ENCODE measurements at places on chromosomes 1 and 21.

- no peak for DNase-seq
These were observed 16.0 kb downstream of the ZBTB17 start for GRCh38 chr1:15959827-15960446.

GRCh38 chr1:29672416-29673227, 436.3 kb downstream of the PTPRU start:
- DNase-seq: no peak

- DNase-seq: no peak
These were observed 76.2 kb upstream of the KIAA1614 start for GRCh38 chr1:180836449-180836848.

DNA sequence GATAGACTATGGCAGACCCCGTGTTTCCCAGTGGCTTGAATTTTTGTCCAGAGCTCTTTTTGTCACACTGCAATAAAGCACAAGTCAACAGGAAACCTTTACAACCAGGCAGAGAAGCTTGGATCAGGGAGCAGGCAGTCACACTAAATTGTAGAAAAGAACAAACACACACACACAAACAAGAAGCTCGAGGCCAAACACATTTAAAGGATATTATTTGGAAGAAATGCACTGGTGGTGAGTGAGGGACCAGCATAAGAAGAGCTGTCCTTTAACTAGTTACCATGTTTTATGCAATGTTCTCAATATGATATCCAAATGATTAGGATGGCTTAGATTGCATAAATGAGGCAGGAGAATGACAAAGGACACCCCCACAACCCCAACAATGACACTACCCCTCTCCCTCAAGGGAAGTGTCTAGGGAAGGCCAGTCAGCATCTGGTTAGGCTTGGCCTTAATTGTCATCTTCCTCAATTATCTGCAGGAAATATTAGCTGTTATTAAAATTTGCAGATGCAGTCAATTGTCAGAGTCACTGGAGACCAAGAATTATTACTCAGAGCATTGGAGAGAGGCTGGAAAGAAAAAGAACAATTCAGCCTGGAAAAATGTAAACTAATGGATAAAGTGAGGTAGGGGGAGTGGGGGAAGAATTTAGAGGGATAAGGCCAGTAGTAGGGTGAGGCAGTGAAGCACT, 35.3 kb downstream of the DDR2 start:
- DNase-seq: no peak

- DNase-seq: peak; percentile 10
These were observed 2.3 kb downstream of the TTC24 start for GRCh38 chr1:156581661-156582387.

GRCh38 chr1:56639211-56639610, 5.9 kb upstream of the PRKAA2 start:
- DNase-seq: no peak

GRCh38 chr1:94090761-94091160, 30.2 kb downstream of the ABCA4 start:
- DNase-seq: no peak

GRCh38 chr1:17883136-17883535, 128.0 kb downstream of the ACTL8 start:
- DNase-seq: no peak

DNA sequence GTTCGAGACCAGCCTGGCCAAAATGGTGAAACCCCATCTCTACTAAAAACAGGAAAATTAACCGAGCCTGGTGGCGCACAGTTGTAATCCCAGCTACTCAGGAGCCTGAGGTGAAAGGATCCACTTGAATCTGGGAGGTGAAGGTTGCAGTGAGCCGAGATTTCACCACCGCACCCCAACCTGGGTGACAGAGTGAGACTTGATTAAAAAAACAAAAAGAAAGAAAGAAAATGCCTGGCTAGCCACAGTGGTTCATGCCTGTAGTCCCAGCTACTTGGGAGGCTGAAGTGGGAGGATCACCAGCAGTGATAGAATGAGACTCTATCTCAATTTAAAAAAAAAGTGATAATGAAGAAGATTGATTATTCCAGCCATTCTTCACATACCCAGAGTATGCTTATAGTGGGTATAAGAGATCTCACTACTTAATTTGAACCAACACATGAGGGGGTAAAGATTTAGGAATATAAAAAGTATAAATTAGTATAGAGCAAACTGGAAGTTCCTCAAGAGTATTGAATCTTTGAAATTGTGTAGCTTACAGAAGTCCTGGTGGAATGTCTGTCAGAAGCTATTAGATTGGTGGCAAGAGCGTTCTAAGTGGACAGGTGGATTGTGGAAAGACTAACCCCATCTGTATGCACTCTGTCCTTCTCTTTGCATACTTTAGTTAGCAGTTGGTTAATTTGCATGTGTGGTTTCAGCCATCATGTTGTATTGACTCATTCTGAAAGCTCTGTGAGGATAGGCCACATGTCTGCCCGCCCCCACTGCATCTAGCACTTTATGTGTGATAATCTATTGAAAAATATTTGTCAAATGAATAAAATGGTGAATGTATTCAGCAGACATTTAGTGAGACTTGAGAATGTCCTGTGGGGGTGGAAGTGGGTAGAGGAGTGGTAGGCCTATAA, 25.0 kb downstream of the RLF start:
- peak; percentile 42 for DNase-seq

DNA sequence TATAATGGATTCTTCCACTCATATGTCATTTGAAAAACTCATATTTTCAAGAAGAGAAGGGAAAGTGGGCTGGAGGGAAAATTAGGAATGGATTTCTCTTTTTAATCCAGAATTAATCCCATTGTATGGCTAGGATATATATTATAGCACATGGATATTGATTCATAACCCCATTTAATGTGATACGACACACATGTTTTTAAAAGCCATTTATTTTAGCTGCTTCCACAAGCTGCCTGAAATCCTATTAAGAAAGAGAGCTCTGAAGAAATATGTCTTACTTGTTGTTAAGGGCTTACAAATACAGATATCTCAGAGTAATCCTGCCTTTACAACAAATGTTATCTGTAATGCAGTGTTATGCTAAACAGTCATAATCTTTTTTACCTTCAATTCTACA, 598.6 kb downstream of the AMY1C start:
- DNase-seq: no peak

DNA sequence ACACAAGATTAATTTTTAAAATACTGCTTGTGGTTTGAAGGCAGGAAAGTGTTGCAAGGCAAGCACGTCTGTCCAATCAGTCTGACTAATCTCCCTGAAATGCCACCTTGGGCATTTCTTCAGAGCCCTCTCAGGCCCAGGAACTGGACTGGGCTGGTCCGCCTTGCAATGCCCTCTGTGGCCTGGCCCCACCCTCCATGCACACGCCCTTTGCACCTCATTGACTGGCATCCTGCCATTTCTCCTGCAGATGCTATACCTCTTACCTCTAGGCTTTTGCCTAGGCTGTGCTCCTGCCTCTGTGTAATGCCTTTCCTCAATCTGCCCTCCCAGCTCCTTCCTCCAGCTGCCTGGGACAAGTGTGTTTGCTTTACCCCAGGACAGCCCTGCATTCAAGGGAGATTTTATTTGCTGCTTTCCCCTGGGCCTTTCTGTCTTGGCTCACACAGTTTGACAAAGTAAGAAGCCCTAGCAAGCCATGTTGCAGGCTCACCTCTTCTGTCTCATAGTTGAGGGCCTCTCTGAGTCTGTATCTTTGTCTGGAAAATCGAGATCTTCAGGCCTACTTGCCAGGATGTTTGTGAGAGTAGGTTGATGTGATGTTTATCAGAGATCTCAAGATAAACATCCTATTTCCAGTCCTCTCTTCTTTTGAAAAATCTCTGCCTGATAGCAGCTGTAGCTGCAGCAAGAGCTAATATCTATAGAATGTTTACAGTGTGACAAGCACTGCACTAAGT, 149.2 kb upstream of the JUN start:
- peak; percentile 8 for DNase-seq

GRCh38 chr1:2526824-2527555, 594 bp upstream of the PANK4 start:
- peak; percentile 35 for DNase-seq

DNA sequence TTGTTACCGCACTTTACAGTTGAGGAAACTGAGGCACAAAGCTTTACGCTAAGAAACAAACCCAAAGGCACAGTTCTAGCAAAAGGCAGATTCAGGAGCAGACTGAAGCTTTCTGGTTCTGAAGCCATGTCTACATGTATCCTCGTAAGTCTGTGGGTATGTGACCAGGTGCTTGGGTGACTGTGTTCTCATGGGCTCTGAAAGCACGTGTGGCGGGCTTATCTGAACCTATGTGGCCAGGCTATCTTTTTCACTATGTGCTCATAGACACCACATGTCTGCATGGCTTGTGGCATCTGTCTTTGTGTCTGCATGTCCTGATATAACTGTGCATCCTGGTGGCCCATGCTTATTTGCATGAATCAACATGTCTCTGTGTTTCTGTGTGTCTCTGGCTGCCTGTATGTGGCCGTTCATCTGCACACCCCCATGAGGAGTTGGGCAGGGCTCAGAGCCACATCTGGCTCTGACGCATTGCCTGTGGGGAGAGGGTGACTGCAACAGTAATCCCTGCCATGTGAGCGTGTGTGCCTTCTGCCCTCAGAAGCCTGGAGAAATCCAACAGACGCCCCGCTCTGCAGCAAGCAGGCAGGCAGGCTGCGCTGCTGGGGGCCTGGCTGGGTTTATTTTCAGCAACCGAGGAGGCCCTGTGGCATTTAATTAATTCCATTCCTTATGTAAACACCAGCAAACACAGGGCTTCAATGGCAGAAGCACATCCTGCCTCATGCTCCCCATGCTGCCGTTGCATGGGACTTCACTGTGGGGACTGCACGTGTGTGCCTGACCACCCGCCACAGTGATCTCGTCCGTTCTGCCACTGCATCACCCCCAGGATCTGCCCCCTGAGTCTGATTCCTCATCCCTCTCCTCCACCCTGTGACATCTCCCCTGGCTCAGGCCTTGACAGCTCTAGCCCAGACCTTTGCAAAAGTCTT, 115.4 kb downstream of the TRABD2B start:
- no peak for DNase-seq

DNA sequence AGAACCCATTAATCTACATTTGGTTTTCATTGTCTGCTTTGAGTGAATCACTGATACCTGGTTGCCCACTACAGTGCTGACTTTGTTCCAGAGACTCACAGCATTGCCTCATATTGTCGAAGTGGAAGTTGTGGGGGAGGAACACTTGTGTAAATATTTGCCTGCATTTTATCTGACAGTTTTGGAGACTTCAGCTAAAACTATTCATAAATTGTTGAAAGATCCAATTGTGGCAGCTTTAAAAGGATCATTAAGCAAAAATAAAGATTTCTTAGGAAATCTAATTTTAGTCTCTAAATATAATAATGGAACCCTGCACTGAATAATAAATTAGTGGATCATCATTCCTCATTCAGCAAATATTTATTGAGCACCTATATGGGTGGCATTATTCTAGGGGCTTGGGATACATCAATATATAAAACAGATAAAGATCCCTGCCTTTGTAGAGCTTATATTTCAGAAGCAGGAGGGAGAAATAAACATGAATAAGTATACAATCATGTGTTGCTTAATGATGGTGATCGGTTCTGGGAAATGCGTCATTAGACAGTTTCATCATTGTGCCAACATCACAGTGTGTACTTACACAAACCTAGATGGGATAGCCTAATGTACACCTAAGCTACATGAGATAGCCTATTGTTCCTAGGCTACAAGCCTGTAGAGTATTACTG, 73.5 kb downstream of the OSBPL9 start:
- no peak for DNase-seq

DNA sequence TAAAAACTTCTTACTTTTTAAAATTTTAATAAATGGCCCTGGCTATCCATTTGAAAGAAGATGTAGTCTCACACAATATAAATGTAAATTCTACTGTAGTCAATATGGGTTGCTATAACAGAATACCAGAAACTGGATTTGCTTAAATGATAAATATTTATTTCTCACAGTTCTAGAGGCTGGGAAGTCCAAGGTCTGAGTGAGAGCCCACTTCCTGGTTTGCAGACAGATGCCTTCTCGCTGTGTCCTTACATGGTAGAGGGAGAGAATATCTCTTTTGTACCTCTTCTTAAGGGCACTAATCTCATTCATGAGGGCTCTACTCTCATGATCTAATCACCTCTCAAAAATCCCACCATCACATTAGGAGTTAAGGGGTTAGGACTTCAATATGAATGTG, 35.2 kb downstream of the EXO1 start:
- no peak for DNase-seq

GRCh38 chr1:222421380-222421779, 126.5 kb downstream of the HHIPL2 start:
- no peak for DNase-seq

GRCh38 chr1:89516055-89516454, 8.6 kb upstream of the LRRC8B start:
- DNase-seq: no peak

GRCh38 chr1:49187056-49187455, 410.4 kb upstream of the BEND5 start:
- DNase-seq: no peak

- DNase-seq: no peak
These were observed 62.0 kb upstream of the HOOK1 start for GRCh38 chr1:59752556-59753414.

DNA sequence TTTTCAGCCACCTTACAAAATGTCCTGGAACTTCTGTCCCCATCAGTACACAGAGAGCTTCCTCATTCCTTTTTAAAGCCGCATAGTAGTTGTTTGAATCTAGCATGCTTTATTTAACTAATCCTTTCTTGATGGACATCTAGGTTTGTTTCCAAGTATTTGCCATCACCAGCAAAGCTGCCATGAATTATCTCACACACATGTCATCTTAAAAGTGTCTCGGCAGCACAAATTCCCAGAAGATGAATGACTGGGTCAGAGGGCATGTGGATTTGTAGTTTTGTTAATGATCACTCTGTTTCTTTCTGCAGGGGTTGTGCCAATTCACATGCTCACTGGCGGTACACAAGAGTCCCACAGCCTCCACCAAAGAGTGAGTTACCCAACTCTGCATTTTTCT, 68.3 kb downstream of the CLIC6 start:
- DNase-seq: no peak

DNA sequence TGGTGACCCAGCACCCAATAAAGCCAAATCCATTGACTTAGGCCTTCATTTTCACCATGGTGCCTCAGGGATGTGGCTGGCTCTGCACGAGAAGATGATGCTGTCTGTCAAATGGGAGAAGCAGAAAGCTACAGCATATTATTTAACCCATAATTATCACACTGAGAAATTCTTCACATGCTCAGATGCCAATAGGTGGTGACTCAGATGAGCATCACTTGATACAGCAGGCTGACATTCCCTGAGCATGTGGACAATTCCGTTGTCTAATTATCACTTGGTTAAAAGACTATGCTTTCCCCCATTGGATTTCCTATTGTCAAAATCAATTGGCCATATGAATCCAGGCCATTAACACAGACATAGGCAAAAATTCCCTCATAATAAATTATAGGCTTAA, 44.0 kb upstream of the HSD3B1 start:
- no peak for DNase-seq

- no peak for DNase-seq
These were observed 13.4 kb downstream of the ITSN1 start for GRCh38 chr21:33655588-33656221.

- DNase-seq: no peak
These were observed 53.9 kb downstream of the CYYR1 start for GRCh38 chr21:26519142-26519541.

DNA sequence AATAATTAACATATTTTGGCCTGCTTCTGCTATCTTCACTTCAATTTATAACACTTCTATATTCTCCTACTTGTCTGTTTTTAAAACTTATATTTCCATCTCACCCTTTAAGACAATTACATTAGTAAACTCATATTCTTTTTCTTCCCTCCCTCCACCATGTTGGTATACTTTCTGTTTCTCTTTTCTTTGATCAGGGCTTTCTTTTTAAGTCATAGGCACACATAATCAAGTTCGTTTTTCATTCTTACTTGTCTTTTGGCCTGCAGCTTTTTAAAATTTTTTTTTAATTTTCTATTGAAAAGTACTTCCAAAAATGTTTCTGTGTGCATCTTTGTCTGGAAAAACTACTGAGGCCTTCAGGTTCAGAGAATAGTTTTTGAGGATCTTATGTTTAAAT, 2.3 kb downstream of the PYHIN1 start:
- DNase-seq: peak; percentile 37

Measured in CD4-positive, alpha-beta T cell treated with Interleukin-2 at 100 ng/mL for 4 hours (primary cell).